ENCODE measurements at places on chromosomes 12 and 14. TPM values are rescaled to one million over a fixed set of nuclear protein-coding genes. Genes with fewer than 3 reads are reported as not detected.

BRF1 gene
- total RNA-seq, result 38.2 TPM

PLEK2 gene
- 3.3 TPM for total RNA-seq

PCED1B gene
- 149 TPM for total RNA-seq

ZC2HC1C gene
- 1.8 TPM for total RNA-seq

SCN8A gene
- 0.84 TPM for total RNA-seq

AP5M1 gene
- total RNA-seq, result 30.9 TPM

SERPINA3 gene
- total RNA-seq, result not detected

SPSB2 gene
- total RNA-seq, result 11.7 TPM

OAS2 gene
- total RNA-seq, result 199 TPM

BHLHE41 gene
- not detected for total RNA-seq

LRTM2 gene
- not detected for total RNA-seq

SLC16A7 gene
- total RNA-seq, result 41.8 TPM

DNA sequence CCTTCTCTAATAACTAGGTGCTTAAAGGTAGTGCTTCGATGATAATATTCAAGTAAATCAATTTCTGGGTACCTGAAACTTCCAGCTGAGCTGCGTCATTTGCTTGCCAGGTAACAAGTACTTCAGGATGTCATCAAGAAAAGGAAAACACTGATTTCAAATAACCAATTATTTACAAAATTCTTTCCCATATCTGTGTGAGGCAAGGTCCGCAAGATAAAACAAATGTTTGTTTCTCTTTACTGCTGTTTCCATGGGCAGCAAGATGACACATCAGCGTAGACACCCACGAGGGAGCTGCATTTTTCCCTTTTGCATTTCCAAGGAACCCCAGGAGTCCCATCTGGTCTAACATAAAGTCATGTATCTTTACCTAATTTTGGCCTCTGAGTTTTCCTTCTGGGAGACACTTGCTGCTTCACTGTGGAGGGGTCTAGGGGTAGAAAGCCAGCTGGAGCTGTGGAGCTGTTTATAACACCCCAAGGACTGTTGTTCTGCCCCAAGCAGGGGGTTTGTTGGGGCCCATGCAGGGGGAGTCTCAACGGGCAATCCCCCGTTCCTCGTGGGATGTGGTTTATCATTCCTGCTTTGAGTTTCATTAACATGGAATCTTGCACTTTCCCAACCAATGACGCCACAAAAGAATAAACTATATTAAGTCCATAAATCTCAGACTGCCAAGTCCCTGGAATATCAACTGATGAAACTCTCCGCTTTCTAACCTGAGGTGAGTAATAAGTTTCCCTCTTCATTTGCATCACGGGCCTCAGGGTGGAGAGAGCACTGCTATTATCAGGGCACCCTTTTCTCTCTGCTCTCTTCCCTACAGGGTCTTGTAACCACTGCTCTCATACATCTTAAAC is 112.8 kb upstream of the PELI2 start:
- no peak for DNase-seq

- DNase-seq, result no peak
Observed at GRCh38 chr12:6539314-6539682, 5.0 kb downstream of the GAPDH start.

DNA sequence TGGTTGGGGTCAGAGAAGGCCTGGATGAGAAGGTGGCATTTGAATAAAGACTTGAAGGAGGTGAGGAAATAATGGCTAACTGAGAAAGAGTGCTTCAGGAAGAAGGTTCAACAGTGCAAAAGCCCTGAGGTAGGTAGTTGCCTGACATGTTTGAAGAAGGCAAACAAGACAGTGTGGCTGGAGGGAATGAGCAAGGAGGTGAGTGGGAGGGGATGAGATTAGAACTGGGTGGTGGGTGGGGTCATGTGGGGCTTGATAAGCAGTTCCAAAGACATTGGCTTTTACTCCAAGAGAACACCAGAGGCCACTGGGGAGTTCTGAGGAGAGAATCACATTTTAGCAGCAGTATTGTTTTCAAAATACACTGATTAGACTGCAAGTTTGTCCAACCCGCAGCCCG is 50.5 kb downstream of the HSPB8 start:
- DNase-seq, result no peak

DNA sequence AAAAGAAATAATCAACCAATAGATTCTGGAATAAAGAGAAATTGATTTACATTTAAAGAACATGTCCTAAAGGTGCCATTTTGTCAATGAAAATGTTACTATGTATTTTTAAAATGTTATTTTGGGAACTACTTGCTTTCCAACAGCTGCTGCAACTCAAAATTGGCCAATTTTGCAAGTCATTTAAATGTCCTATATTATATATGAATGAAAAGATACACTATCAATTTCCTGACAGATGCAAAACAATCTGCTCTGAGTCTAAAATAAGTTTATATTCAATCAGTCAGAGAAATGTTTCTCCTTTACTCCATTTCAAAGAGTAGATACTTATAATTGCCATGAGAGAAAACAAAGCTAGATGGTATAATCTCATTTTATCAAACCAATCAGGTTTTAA is 247.2 kb downstream of the ACSS3 start:
- no peak for DNase-seq

DNA sequence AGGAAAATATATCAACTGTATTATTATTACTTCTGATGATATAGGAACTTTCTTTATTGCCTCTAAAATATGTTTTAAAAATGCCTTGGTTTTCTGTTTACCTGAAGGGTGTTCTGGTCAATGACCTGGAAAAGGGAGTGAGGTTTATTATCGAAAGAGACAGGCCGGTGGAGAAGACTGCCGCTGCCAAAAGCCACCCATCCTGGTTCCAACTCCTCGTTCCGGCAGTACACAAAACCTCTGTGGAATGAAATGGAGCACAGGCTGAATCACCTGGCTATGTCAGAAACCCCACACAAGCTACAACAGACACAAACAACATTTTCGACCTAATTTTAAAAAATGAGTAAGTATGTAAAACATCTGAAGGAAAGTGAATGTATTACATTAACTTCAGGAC is 73.6 kb downstream of the HECTD4 start:
- no peak for DNase-seq

DNA sequence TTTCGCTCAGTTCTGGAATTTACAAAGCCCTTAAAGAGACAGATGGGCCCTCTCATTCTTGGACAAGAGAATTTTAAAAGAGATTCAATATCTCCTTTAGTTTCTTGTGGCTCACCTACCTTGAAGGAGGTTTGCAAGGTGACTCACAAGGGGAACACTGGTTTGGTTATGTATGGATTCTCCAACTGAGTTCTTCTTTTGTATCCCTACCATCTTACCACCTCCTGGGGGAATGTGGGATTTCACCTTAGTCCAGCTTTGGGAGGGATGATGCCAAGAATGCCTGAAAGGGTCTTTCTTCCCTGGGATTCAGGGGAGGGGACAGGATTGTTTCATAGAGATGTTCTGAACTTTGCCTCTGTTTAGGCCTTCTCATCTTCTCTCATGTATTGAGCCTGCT is 3.7 kb downstream of the PPP4R4 start:
- DNase-seq, result no peak

- no peak for DNase-seq
Observed at GRCh38 chr12:184811-185575, 29.0 kb downstream of the SLC6A12 start.

GRCh38 chr12:38934078-38934584 is 28.7 kb upstream of the CPNE8 start:
- no peak for DNase-seq

DNA sequence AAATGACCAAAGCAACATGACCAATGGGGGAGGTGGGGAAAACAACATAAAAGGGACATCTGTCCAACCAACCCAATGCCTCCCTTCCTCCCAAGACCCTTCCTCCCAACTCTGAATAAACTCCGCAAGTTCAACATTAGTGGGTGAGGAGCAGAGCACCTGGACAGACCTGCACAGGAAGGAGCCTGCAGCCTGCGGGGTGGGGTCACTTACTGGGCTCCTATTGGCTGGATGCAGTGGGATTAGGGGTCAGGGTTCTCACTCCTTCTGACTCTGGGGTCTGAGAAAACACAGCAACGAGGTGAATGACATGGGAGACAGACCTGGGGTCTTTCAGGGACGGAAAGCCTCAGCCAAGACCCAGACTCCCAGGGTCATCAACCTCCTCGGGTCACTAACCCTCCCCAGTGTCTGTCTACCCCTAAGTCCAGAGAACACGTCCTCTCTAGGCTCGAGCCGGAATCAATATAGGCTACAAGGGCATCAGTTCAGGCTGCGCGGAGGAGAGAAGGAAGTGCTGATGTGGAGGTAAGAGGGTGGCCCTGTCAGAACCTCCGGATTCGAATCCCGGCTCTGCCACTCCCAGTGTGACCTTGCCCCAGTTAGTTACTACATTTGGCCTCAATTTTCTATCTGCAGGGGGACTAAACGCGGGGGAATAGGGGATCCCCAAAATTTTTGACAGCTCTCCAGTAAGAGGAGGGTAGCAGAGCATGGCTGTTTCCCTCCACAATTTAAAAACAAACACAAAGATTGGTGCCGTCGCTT is 860 bp downstream of the NDRG2 start:
- no peak for DNase-seq

DNA sequence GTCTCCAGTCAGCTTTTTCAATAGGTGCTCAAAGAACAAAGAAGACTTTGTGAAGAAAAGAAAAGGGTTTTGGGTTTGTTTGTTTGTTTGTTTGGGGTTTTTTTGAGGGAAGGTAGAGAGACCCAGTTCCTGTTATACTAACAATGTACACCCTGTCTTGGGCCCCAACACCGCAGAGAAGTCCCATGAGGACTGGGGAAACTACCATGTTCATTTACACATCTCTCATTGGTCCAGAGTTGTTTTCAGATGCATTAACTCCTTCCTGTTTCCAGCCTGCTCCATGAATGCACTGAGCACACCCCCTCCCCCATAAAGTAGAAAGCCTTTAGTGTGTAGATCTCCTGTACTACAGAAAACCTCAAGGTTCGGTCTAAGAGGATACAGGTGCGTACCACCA is 51.1 kb upstream of the SLC8A3 start:
- DNase-seq, result no peak

GRCh38 chr12:58812214-58812613 is 108.1 kb downstream of the LRIG3 start:
- no peak for DNase-seq

- DNase-seq, result no peak
Observed at GRCh38 chr14:64946310-64947045, 3.9 kb upstream of the GPX2 start.

GRCh38 chr14:51219473-51220448 is 20.3 kb upstream of the TMX1 start:
- no peak for DNase-seq

DNA sequence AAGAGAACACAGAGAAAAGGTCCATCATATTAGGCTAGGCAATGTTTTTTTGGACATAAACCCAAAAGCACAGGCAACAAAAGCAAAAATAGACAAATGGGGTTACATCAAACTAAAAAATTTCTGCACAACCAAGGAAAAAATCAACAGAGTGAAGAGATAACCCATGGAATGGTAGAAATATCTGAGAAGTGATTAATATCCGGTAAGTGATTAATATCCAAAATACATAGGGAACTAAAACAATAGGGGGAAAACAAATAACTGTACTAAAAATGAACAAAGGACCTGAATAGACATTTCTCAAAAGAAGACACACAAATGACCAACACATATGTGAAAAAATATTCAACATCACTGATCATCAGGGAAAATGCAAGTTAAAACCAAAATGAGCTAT is 4.3 kb downstream of the STYK1 start:
- no peak for DNase-seq

GRCh38 chr14:100076606-100077005 is 11.4 kb downstream of the EVL start:
- no peak for DNase-seq

DNA sequence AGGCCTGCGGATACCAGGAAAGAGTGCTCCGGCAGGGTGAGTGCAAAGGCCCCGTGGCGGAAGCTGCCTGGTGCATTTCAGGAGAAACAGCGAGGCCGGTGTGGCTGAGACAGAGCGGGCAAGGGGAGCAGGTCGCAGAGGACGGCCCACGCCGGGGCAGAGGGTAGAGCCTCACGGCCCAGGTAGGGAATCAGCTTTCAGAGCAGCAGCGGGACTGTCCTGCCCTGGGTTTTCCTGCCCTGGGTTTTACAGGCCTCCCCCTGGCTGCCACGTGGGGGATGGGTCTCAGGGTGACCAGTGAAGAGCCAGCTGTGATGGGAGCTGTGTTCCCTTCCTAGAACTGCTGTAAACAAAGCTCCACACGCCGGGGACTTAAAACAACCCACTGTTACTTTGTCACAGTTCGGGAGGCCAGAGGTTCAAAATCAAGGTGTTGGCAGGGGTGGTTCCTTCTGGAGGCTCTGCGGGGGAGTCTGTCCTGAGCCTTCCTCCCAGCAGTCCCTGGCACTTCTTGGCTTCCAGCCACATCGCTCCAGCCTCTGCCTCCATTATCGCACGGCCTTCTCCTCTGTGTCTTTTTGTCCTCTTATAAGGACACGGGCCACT is 10.4 kb downstream of the NCOR2 start:
- no peak for DNase-seq

- DNase-seq, result no peak
Observed at GRCh38 chr12:9868311-9868801, 798 bp downstream of the CLEC2B start.

DNA sequence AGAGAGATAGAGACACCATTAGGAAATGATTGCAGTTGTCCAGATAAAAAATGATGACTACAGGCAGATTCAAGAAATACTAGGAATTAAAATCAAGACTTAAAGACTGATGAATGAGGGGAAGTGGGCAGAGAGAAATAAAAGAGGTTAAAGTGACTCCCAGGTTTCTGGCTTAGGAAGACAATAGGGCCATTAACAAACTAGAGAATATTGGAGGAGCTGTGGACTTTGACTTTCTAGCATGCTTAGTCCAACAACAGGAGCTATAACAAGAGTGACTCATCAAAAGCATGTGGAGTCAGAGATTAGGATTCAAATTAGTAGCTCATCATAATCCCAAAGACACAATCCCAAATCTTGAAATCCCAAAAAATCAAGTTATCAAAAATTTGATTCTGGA is 101.5 kb downstream of the BMP4 start:
- DNase-seq, result no peak

DNA sequence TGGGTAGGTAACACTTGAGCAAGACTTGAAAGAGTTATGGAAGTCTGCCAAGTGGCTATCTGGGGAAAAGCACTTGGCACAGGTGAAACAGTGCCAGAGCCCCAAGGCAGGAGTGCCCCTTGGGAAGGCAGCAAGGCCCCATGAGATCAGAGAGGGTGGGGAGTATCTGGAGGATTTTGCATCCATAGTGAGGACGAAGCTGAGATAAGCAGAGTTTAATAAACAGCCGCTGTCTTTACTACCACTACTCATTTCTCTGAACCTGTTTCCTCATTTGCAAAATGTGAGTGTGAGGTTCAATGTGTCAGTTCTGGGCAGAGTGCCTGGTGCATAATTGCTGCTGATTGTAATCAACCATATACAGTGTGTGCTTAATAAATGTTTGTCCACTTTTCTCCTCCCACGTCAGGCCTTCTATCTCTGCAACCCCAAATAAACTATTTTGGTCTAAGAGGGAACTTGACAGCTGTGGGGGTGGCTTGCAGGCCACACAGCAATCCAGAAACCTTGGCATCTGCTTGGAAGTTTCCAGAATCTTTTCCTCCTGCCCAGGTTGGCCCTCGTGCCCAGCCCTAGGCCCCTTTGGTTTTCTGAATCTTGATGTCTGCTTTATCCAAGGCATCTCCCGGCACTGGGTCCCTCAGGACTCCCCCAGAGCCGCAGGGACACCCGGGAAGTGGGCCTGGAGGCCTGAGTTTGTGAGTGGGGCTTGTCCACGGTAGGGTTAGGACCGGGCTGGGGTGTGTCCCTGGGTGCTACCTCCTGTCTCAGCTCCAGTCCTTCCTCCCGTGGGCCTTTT is 4.5 kb downstream of the ABCB9 start:
- no peak for DNase-seq

- peak; percentile 83 for DNase-seq
Observed at GRCh38 chr12:110582276-110583136, 612 bp downstream of the PPTC7 start.

All from activated naive CD4-positive, alpha-beta T cell treated with anti-CD3 and anti-CD28 coated beads, Interleukin-2, amount 50 U/mL, for 72 hours (primary cell).